ENCODE measurements at places on chromosomes 7 and 10.

DNA sequence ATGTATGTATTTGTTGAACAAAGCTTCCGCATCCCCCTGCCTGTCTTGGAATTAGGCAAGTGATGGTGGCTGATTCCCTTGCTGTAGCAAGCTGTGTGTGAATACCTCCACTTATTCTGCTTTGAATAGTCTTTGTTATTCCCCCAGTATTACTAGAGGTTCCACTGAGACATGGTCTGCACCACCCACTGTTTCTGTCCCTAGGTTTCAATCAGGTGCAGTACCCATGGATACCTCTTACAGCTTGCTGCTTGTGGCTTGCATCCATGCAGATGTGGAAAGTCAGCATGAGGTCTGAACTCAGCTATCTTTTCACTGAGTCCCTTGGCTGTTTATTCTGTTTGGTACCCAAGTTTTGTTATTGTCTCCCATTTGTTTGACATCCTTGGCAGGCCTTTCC is 447.4 kb downstream of the GRM8 start:
- DNase-seq, result no peak

GRCh38 chr7:99109108-99110051 is 34.5 kb downstream of the SMURF1 start:
- peak; percentile 71 for DNase-seq

GRCh38 chr10:132774181-132774901 is 11.6 kb downstream of the NKX6-2 start:
- DNase-seq, result peak; percentile 4

- peak; percentile 35 for DNase-seq
Observed at GRCh38 chr7:117092785-117093184, 139.5 kb downstream of the ST7 start.

DNA sequence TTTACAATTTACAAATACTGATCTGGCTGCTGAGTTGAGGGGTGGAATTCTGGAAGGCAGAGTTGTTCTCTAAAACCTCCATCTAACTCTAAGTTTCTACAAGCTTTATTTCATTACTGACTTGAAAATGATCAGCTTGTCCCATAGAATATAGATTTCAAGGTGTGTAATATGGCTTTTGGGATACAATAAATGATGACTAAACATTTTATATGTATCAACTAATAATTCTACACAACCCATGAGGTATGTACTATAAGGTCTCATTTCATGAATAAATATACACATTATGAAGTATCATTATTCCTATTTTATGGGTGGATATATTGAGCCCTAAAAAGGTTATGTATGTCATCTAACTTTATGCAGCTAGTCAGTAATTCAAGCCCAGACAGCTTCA is 1214.3 kb upstream of the SORCS1 start:
- no peak for DNase-seq
